ENCODE measurements at places on chromosomes 4 and X.

GRCh38 chr4:174423257-174423944, 98.9 kb downstream of the HPGD start:
- peak; percentile 65 for DNase-seq

DNA sequence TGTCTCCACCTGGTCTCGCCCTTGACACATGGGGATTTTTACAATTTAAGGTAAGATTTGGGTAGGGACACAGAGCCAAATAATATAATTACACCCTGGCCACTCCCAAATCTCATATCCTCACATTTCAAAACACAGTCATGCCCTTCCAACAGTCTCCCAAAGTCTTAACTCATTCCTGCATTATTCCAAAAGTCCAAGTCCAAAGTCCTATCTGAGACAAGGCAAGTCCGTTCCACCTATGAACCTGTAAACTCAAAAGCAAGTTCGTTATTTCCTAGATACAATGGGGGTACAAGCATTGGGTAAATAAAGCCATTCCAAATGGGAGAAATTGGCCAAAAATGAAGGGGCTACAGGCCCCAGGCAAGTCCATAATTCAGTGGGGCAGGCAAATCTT, 380.8 kb downstream of the CXXC4 start:
- DNase-seq = no peak

DNA sequence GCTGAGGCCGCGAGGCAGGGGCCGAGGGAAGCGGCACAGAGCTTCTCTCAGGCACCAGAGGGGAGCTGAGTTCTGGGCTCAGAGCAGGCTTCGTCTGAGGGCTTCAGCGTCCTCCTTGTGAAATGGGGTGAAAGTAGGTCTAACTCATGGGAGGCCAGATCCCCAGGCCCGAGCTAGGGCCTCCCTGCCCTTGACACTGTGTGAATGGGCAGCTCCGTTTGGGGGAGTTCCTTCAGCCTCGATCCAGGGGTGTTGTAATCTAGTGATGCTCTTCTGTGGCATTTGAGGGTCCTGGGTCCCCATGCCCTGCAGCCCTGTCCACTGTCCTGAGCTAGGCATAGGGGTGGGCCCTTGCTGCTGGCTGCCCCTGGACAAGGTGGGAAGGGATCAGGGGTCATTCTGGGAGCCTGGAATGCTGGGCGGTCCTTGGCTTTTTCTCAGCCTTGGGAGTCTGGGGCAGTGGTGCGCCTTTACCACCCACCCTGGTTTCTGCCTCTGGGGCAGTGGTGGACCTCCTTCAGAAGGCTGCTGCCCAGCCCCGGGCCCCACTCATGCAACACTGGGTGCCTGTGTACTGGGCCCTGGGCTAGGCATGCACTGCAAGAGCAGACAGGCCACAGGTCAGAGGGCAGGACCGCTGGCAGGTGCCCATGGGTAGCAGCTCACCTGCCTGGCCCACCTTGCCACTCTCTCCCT, 4.1 kb downstream of the SH3BP2 start:
- DNase-seq = no peak

GRCh38 chr4:101304916-101305315, 42.4 kb downstream of the PPP3CA start:
- no peak for DNase-seq

- no peak for DNase-seq
These were observed 253.3 kb upstream of the INTU start for GRCh38 chr4:127379499-127379898.
